ENCODE measurements at places on chromosomes 1 and 21. TPM values are rescaled to one million over a fixed set of nuclear protein-coding genes. Genes with fewer than 3 reads are reported as not detected.

PLEKHA6 gene
- 94.9 TPM for total RNA-seq

ATAD3C gene
- total RNA-seq: 0.29 TPM

CDK11B gene
- total RNA-seq: 24.9 TPM

PADI2 gene
- total RNA-seq: 2.7 TPM

ADORA1 gene
- total RNA-seq: 1.5 TPM

LEFTY1 gene
- total RNA-seq: not detected

CCT3 gene
- total RNA-seq: 598 TPM

LRRC71 gene
- not detected for total RNA-seq

HORMAD1 gene
- not detected for total RNA-seq

FCAMR gene
- total RNA-seq: not detected

ZNF593OS gene
- not detected for total RNA-seq

ZNF593 gene
- 23.1 TPM for total RNA-seq

DNA sequence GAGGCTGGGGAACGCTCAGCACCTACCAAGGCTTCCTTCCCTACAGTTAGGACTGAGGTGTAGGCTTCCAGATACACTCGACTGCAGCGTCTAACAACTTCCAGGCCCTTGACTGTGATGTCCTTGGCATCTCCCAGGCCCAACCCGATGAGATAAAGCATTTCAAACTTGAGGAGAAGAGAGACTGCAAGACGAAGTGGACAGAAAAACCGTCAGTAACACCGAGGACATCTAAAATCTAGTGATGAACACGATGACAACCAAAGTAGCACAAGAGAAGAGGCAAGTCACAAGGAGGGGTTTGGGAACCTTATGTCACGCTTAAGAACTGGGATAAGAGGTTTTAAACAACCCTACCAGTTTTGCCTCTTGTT, 314 bp downstream of the DPH5 start:
- peak; percentile 2 for DNase-seq

DNA sequence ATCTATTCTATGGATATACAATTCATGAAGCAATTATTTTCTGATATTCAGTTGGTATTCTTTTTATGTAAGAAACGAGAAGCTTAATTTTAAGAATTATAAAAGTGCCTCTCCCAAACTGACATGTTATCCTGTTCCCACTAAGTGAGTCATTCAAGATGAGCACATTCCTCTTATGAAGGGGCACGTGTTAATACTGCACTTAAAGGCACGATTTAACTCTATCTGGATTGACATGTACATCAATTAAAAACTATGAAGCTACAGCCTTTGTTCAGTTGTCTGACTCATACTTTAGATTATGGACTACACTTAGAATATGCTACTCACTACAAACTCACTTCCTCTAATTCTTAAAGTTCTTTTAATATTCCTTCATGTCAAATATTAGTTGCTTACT, 111.6 kb downstream of the CYYR1 start:
- DNase-seq: no peak

- no peak for DNase-seq
Observed at GRCh38 chr1:42142894-42143675, 10.1 kb upstream of the GUCA2B start.

- DNase-seq: no peak
Observed at GRCh38 chr1:217493290-217493689, 137.6 kb downstream of the GPATCH2 start.

DNA sequence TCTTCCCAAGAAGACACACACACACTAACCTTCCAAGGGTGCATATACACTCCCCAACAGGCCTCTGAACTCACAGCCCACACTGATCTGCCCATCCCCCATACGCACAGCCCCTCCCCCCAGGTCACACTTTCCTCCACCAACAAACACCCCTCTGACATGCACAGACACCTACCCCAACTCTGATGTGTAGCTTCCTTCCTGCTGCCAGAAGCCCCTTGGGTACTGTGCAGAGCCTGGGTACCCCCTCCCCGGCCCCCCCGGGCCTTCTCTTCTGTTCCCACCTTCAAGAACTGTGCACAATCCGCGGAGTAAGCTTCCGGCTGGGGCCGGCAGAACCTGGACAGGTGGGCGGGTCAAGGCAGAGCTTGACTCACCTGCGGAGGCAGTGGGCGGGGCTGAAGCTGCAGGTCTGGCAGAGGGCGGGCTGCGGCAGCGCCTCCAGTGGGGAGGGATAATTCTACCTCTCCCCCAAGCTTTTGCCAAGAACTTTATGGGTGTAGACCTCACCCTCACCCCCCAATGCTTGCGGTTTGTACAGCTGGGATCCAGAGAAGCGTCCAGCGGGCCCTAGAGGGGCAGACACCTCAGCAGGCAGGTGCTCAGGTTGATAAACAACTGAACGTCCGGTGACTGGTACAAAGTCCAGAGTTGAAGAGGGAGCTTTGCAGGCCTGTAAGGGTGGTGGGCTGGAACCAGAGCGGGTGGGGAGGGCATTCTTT, at the start of gene C1orf210:
Gene C1orf210 (minus strand): TSS at position 313 of the 722 bp plus-strand sequence. CDS start 2,311 bp downstream, outside the sequence.
- DNase-seq: peak; percentile 97

GRCh38 chr1:1004780-1005697, 5.1 kb upstream of the HES4 start:
- peak; percentile 34 for DNase-seq

DNA sequence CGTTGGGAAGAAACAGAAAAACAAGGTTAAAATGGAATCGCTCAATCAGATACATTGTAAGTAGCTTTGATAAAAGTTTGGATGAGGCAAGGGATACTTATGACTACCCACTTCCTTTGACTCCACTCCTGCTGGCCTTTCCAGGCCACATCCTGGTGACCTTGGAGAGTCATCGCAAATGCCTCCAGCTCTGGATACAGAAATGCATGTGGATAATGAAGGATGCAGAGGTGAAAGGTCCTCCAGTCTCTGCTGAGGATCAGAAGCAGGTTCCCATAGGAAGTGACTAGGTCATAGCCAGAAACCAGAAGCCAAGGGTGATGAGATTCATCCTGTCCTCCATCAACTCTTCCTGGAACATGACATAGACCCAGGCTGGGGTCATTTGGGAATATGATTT, 6.2 kb upstream of the CAMK1G start:
- no peak for DNase-seq

- no peak for DNase-seq
Observed at GRCh38 chr21:39444421-39445180, 977 bp downstream of the LCA5L start.

DNA sequence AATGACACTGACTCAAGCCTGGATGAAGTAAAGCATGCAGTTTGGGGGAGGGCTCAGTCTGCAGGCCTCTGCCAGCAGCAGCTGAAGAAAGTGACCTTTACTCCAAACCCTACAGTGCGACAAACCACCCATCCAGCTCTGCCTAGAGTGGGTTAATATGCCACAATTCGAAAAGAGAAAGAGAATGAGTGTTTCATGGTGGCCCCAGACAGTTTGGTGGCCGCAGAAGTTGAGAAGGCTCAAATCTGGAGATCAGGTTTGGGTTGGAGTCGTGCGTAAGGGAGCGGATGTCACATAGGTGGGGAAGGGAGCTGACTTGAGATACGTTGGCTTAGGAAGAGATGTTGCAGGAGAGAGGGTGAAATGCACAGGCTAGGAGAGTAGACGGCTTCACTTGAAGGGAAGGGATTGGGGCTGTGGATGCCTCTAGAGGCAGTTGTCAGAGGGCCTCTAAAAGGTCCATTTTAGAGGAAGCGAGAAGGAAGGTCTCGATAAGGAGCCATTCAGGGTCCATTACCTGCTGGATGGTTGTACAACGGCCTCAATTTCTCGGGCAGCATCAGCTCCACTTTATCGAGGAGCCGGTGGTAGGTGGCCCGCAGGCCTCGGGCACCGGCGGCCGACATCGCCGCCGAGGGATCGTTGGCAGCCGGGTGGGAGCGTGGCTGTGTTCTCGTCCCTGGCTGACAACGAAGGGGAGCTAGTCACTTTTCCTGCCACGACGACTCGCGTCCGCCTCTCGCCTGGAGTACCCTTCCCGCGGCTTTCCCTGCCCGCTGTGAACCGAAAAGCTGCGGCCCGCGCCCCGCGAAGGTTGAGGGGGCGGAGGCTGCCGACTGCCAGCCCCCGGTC, 1.0 kb upstream of the DCAF6 start:
- DNase-seq: peak; percentile 33

DNA sequence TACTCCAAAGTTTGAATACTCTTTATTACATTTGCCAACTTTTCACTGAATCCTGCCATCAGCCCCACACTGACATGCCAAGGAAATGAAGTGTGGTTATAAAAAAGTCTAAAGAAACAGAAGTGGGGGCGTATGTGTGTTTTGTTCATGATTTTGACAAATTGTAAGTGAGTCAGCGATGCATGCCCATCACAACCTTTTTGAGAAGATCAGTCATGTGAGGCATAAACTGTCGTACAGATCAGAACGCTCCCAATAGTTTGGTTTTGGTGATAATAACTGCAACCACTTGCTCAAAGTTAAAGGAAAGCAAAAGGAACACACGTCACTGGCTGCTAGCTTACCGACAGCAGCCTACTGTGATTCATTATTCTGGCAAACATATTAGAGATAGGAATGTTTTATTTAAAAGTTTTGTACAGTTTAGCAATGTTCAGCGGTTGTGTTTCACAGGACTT, 95.6 kb downstream of the RGS2 start:
- DNase-seq: peak; percentile 10

- DNase-seq: no peak
Observed at GRCh38 chr21:33398361-33398760, 4.9 kb upstream of the IFNGR2 start.

- DNase-seq: no peak
Observed at GRCh38 chr1:153790966-153791647, 15.9 kb downstream of the SLC27A3 start.

DNA sequence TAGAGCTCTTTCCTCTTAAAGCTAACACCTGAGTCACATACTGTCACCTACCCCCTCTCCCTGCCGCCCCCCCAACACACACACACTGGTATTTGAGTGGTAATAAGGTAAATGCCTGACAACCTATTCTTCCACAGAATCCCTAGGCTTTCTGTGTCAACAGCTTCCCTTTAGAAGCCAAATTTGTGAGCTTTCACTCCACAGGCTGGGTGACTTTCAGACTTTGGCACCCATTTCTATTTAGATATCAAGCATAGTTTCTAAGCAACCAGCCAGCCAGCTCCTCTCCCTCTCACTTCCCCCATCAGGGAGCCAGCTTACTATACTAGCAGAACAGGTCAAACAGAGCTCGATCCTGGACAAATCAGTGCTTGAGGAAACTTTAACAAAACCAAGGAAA, 3.2 kb upstream of the C1orf74 start:
- peak; percentile 51 for DNase-seq

GRCh38 chr1:234476172-234476571, 2.8 kb downstream of the TARBP1 start:
- no peak for DNase-seq

DNA sequence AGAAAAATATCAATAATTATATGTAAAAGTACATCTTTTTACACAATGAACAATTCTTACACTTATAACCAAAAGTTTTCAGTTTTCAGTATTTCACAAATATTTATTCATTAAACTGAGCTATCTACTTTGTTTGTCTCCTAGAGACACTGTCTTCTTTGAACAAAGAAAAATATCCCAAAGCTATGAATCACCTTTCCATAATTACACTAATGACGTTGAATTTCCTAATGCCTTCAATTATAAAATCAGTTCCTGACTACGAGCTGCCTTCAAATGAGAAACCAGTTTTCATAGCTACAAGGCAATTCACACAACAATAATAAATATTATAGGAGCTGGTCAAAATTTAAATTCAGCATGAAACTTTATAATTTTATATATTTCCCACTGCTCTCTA, 201.8 kb upstream of the BRINP3 start:
- no peak for DNase-seq

GRCh38 chr21:45280178-45280821, 7.4 kb downstream of the POFUT2 start:
- DNase-seq: no peak

DNA sequence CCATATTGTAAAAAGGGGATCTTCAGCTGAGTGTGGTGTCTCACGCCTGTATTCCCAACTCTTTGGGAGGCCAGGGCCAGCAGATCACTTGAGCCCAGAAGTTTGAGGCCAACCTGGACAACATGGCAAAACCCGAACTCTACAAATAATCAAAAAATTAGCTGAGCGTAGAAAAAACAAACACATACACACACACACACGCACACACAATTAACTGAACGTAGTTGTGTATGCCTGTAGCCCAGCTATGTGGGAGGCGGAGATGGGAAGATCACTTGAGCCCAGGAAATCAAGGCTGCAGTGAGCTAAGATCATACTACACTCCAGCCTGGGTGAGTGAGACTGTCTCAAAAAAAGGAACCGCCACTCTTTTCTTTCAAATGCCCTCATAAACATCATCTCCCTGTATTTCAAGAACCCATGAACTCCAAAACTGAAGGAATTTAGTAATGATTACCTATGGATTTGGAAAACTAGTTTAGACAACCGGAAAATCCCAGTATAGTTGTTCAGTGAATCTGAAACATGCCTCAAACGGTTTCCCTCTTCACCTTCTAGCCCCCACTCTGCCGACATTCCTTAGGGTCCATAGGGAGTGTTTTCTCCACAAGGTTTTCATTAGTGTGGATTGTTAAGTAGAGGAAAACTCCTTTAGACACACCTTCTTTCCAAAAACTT, 4.5 kb downstream of the TXNIP start:
- no peak for DNase-seq

- no peak for DNase-seq
Observed at GRCh38 chr21:44441041-44441400, 14.3 kb upstream of the LRRC3 start.

DNA sequence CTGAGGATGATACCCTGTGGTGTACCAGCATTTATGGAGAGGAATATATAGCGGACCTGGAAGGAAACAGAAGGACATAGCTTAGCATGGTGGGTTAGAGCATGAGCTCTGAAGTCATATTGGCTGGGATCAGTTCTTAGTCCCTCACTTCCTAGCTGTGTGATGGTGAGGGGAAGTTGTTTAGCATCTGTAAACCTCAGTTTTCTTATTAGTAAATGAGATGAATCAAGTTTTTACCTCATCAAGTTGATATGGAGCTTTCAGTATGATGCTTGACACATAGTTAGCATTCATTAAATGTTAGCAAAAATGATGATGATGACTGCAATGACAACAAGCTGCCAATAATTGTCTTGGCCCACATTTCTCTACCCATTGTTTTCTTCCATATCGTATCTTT, 84.8 kb downstream of the NEK7 start:
- no peak for DNase-seq

DNA sequence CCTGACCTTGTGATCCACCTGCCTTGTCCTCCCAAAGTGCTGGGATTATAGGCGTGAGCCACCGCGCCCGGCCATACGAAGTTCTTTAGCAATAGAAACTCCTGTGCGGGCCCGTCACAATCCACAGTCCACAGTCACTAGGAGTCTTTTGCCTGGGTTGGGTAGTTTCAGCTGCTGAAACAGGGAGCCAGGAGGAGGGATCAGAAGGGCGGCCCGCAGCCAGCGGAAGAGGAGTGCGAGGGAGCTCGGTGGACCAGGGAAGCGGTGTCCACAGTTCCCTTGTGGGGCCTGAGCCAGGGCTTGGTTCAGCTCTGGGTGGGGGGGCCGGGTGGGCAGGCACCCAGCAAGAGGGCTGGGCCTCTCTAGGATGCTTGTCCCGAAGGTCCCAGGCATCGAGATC, 17.9 kb upstream of the HSPG2 start:
- DNase-seq: no peak
